ENCODE measurements at places on chromosomes 11 and 22.

DNA sequence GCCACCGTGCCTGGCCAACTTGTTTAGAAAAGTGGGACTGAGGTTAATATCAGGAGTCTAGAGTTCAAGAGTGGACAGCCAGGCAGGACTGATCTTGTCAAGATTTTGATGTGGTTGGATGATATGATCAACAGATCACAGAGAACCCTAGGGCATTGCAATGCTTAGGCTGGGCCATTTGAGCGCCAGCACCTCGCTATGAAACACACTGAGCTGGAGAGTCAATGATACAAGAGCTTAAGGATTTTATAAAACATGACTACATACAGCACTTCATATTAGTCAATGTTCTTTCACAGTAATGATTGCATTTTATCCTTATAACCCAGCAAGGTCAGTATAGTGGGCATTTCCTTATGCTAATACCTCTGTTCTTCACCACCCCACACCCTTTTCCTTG, 15.4 kb upstream of the PEX26 start:
- DNase-seq = no peak

DNA sequence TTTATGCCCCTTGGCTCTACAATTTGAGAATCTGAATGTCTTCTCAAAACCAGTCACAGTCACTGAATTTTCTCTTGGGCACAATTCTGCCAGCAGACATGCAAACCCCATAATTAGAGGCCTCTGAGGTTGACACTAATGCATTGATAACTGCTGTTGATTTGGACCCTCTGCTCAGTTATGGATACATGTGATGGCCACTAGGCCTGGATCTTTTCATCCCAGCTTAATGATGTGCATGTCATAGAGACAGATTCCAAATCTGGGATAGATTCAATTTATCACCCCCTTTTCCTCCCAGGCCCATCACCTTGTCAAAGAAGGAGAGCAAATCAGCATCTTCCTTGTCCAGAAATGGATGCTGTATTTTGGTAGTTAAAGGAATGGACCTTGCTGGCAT, 92.2 kb downstream of the C11orf91 start:
- DNase-seq = no peak

- DNase-seq = no peak
Observed at GRCh38 chr11:101453682-101454081, 130.1 kb downstream of the TRPC6 start.

DNA sequence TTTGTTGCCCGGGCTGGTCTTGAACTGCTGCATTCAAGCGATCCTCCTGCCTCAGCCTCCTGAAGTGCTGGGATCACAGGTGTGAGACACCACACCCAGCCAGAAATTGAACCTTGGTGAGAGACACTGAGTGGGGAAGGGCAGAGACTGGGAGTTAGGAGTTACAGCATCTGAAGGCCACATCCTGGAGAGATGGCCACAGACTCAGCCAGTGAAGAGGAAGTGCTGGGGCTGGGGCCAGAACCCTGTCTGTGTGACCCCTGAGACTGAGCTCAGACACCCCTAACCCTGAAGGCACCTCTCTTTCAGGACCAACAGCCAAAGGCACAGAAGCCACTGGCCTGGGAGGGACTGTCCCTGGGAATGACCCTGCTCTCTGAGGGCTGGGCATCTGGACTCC, 33.8 kb downstream of the TXN2 start:
- no peak for DNase-seq

GRCh38 chr22:36180038-36180880, 19.7 kb upstream of the APOL3 start:
- DNase-seq = no peak

DNA sequence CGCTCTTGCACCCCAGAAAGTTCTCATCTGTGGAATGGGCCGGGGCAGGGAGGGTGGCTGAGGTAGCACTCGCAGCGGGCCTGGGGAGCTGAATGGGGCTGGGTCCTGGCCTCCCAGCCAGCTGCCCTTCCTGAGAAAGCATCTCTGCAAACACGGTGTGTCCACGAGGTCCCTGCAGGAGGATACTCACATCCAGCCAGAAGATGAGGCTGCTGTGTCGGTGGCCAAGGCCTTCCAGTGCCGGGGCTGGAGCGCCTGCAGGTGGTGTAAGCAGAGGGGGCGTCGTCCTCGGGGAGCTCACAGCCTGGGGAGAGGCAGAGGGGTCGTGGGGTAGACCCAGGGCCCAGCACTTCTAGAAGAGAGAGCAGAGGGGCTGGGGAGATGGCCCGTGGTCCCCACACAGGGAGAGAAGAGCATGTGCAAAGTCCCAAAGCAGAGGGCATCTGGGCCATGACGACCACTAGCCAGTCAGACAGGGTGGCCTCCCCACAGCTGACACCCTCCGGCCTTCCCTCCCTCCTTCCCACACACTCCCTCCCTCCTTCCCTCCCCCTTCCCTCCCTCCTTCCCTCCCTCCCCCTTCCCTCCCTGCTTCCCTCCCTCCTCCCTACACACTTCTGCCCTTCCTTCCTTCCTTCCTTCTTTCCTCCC, 97.9 kb downstream of the WNT7B start:
- no peak for DNase-seq

GRCh38 chr22:32897400-32897799, 95.9 kb downstream of the TIMP3 start:
- no peak for DNase-seq

GRCh38 chr22:23688571-23688970, 2.2 kb upstream of the RGL4 start:
- no peak for DNase-seq

- DNase-seq = no peak
Observed at GRCh38 chr22:42357634-42358296, 74.4 kb downstream of the NFAM1 start.

GRCh38 chr11:83194281-83195142, 1.0 kb downstream of the ANKRD42 start:
- no peak for DNase-seq

- no peak for DNase-seq
Observed at GRCh38 chr11:73999581-74000306, 9.1 kb downstream of the UCP3 start.

- DNase-seq = no peak
Observed at GRCh38 chr11:47248304-47248663, 330 bp downstream of the ACP2 start.

DNA sequence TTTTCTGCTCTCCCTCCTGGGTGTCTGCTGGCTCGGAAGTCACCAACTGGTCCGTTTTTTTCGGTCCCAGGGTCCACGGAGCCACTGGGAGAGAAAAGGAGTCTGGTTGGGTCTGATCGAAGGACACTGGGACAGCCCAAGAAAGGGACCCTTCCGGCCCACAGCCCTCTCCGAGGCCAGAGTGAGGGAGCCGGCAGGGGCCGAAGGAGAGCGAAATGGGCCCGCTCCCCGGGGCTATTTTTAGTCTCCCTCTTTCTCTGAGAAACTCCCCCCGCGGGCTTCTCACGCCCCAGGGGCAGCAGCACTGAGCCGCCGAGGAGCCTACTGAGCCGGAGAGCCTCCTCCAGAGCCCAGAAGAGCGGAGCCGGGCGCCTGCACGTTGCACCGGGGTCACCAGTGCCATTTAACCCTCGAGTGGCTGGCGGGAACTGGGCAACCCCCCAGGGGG, 1.9 kb downstream of the ESAM start:
- DNase-seq = no peak

- DNase-seq = no peak
Observed at GRCh38 chr11:122173587-122173986, 57.6 kb upstream of the BLID start.

- DNase-seq = no peak
Observed at GRCh38 chr11:17750013-17750800, 15.6 kb downstream of the KCNC1 start.

GRCh38 chr11:12269104-12269441, 108.3 kb upstream of the PARVA start:
- DNase-seq = no peak

DNA sequence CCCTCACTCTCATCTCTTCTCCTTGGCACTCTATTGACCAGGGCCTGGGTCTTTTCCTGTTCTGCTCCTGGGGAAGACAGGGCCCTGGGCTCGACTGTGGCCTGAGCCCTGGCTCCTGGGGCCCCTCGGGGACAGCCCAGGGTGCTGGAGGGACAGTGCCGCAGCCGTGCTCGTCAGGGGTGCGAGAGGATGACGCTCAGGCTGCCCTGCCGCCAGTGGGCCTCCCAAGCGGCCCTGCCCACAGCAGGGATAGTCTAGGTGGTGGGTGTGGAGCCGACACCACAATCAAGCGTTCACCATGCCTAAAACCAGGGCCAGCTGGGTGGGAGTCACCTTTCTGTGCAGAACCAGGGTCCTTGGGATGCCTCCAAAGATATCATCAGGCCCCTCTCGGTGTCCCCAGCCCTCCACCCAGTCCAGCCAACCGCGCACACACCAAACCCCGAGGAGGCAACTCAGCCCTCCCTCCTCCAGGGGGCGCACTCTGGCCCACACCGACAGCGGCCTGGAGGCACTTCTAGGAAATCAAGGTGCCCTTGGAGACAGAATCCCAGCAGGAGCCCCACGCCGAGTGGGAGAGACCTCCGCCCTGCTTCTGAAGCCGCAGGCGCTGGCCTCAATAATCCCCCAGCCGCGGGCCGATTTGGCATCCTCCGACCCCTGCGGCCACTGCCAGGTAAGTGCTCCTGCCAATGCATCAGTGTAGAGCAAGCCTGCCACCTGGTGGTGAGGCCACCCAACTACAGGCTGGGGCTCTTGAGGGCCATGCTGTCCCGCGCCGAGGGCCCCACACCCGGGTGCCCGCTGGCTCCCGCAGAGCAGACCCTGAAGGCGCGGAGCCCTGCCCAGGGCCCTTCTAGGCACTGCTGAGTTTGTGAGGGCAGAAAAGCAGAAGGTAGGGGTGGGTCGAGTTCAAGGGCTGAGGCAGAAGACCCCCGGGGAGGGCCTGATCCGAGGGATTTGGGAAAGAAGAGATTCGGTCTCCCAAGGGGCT, 496.4 kb downstream of the BUD13 start:
- DNase-seq = no peak

GRCh38 chr11:83773950-83774880, 488.0 kb upstream of the CCDC90B start:
- no peak for DNase-seq

GRCh38 chr11:34548278-34548677, 34.7 kb upstream of the ELF5 start:
- no peak for DNase-seq

DNA sequence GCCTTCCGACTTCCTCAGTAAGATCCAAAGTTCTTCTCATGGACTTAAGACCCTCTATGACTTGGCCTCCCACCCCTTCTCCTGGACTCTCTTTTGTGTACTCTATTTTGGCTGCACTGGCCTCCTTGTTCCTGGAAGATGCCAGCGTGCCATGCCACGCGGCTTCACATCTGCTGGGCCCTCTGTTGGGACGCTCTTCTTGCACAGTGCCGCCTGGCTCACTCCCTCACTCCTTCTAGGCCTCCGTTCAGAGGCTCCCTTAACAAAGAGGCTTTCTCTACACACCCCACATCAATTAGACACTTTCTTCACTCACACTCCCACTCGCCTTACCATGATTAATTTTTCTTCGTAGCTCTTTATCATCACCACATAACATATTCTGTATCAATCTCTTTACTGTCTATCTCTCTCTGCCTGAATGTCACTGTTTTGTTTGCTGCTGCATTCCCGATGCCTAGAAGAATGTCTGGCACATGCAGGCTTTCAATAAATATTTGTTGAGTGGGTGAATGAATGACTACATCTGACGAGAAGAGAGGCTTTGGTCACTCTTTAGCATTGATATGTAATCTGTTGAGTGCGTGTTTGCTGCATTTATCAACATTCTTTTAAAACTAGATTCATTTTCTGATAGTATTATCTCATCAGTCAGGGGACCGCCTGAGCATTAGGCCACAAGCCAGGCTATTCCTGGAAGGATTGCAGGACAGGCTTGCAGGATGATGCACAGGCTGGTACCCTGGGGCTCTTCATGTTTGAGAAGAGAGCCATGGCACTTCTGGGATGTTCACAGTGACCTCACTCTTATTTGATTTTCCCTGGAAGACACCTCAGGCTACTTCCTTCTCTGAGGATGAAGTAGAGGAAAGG, 60.6 kb upstream of the AMPD3 start:
- DNase-seq = no peak

DNA sequence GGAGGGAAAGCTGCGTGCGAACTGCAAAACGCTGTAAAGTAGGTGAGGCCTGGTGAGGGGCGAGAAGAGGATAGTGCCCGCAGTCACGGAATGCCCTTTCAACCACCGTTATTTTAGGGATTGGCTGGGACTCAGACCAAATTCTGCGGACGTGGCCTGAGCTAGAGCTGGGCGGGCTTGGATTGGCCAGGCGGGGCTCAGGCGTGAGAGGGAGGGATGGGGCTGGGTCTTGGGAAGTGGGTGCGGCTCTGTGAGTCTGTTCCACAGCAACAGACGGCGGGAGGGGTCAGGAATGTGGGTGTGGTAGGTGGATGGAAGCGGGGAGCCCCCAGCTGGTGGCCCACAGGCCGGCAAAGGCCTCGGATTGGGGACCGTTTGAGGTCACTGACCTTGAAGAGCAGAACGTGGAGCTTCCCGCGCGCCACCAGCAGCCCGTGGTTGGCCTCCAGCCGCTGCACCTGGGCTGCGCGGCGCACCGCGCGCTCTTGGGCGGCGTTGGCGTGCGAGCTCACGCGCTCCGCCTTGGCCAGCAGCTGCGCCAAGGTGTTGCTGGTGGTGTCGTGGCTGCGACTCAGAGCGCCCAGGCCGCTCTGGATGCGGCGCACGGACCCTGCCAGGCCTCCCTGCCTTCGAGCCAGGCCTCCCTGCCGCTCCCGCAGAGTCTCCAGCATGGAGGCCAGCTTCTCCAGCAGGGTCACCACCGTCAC, 444 bp downstream of the CAVIN3 start:
- DNase-seq = peak; percentile 62

DNA sequence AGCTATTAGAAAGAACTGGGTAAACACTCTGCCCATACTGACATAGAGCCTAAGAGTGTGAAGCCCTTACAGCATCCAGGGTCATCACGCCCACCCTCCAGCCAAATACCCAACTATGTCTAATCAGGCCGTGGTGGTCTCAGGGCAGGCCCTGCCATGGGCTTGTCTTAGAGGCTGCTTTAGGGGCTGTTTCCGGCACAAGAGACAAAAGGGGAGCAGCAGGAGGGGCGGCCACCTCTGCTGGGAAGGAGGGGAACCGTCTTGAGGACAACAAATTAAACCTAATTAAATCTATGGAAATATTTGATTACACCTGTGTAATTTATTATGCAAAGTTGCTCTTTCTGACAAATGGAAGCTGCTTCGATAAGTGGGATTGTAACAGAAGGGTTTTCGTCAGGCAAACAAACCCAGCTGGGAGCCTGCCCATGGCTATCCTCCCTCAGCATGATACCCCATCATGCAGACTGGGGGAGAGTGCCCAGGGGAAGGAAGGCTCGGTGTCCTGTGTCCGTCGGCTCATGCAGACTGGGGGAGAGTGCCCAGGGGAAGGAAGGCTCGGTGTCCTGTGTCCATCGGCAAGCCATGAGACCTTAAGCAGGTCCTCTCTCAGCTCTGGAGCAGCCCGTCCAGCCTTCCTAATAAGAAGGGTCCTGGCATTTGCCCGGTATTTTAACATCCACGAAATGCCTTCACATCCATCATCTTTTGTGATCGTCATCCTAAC, 163.6 kb upstream of the B3GAT1 start:
- DNase-seq = no peak

Measured in brain pericyte (primary cell).